Upper lobe of right lung (tissue), 1 donor: ENCODE measurements at places on chromosomes 6 and 20. TPM values are rescaled to one million over a fixed set of nuclear protein-coding genes. Genes with fewer than 3 reads are reported as not detected.

Gene DEFB124
- total RNA-seq: not detected

Gene GPR6
- not detected for total RNA-seq

Gene SLC22A2
- total RNA-seq: not detected

- no peaks in the 10 kb centered on the region for H3K4me1 ChIP-seq
- H3K4me3 ChIP-seq: no peak overlapping the region
- H3K27ac ChIP-seq: no peak overlapping the region
These were observed 291.3 kb downstream of the ALDH8A1 start for GRCh38 chr6:134658596-134658995.

- H3K36me3 ChIP-seq: no peaks in the 10 kb centered on the region
- no peak overlapping the region for H3K4me3 ChIP-seq
- no peak overlapping the region for H3K27ac ChIP-seq
- no peaks in the 10 kb centered on the region for H3K4me1 ChIP-seq
These were observed 208.5 kb upstream of the SSTR4 start for GRCh38 chr20:22826306-22827230.
